ENCODE measurements at places on chromosomes 4 and X. TPM values are rescaled to one million over a fixed set of nuclear protein-coding genes. Genes with fewer than 3 reads are reported as not detected.

ACOT9 gene
- 53.3 TPM for total RNA-seq

ZNF157 gene
- total RNA-seq: 0.40 TPM

GRCh38 chr4:157221895-157222770 lies 1.6 kb downstream of the GRIA2 start:
- DNase-seq: no peak

DNA sequence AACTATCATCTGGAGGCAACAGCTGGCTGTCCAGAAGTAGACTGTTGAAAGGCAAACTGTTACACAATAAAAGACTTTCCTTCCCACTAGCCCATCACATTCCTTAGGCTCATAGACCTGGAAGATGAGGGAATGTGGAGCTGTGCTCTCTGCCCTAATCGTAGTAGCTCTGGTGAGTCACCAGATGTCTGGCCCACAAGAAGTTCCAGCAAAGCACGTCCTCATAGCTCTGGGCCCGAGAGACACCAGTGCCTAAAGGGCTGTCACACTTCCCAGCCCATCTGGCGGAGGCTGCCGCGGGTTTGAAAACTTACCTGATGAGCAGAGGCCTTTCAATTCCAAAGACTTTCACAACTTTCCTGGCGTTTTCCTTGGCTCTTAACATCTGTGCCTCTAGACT lies 81.7 kb upstream of the STOX2 start:
- DNase-seq: no peak

DNA sequence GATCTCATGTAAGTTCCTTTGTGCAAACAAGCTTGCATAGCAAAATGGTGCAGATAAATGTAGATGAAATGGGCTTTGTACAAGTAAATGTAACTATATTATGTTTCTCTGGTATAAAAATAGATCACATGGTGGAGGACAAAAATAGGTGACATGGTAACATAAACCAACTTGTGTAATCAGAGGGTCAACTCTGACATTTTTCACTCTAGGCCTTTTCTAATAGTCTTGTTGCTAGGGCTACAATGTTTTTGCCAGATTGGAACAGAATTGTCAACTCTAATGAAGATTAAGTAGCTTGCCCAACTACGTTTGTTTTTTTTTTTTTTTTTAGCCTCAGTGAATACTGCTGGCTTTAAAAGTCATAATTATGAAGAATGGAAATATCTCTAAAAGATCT lies 11.5 kb downstream of the MAD2L1 start:
- no peak for DNase-seq

GRCh38 chr4:43330288-43330687 lies 437.8 kb downstream of the GRXCR1 start:
- DNase-seq: no peak

GRCh38 chr4:73429826-73430587 lies 6.0 kb upstream of the AFP start:
- DNase-seq: no peak

DNA sequence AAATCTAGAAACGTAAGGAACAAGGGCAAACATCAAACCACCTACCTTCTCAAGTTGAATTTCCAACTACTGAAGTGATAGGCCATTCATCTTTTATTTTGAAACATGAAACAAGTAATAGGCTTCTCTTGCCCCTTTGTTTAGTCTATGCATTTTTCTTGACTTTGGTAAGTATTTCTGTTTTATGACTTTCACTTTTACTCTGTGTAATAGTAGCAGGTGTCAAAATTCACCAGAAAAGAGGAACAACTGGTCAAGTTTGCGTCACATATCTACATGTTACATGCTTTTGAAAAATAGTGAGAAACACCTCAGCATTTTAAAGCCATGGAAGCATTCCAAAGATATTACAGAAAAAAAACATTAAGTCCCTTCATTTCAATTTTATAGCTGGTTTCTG lies 157.1 kb upstream of the FTHL17 start:
- no peak for DNase-seq

GRCh38 chr4:135290136-135290535 lies 1088.5 kb upstream of the PABPC4L start:
- no peak for DNase-seq

All from activated CD4-positive, alpha-beta T cell treated with anti-CD3 and anti-CD28 coated beads, Interleukin-2, amount 10 ng/mL, durations not matched to agents 24 days and 14 days (primary cell).